ENCODE measurements at places on chromosomes 3 and 15. TPM values are rescaled to one million over a fixed set of nuclear protein-coding genes. Genes with fewer than 3 reads are reported as not detected.

The ARPP21 gene
- not detected for polyA plus RNA-seq

The CHL1 gene
- polyA plus RNA-seq = 0.25 TPM

The DPPA2 gene
- not detected for polyA plus RNA-seq

The DNASE1L3 gene
- not detected for polyA plus RNA-seq

The FAM3D gene
- not detected for polyA plus RNA-seq

The BFSP2 gene
- not detected for polyA plus RNA-seq
